ENCODE measurements at places on chromosomes 3 and 15.

DNA sequence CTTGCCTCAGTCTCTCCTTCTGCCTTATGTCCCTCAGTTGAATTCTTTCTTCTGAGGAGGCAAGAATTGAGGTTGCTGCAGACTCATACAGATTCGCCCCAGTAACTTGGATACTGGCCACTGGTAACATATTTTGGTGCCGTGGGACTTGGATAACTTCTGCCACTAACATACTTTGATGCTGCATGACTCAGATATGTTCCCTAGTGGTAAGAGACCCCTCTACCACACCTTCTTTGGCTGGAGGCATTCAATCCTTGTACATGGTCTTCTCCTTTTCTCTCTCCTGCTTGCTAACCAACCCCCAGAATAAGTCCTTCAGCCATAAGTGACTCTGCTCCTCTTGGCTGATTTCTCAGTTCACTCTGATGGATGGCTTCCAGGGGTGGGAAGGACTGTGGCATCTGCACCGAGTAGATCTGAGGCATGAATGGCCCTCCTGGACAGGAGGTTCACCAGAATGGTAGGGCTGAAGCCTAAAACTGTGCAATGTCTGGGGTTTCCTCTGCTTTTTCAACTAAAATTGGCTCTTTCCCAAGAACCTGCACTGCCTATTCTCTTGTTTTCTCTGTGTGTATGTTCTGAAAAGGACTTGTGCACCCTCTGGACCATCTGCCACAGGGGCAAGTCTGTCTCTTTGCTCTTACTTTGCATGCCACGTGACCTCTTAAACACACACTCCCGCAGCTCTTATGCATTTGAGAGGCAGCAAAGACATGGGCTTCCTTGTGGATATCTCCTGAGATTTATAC is 55.5 kb upstream of the FSTL1 start:
- DNase-seq, result no peak

- no peak for DNase-seq
These were observed 15.2 kb upstream of the KLHL40 start for GRCh38 chr3:42670051-42670576.

DNA sequence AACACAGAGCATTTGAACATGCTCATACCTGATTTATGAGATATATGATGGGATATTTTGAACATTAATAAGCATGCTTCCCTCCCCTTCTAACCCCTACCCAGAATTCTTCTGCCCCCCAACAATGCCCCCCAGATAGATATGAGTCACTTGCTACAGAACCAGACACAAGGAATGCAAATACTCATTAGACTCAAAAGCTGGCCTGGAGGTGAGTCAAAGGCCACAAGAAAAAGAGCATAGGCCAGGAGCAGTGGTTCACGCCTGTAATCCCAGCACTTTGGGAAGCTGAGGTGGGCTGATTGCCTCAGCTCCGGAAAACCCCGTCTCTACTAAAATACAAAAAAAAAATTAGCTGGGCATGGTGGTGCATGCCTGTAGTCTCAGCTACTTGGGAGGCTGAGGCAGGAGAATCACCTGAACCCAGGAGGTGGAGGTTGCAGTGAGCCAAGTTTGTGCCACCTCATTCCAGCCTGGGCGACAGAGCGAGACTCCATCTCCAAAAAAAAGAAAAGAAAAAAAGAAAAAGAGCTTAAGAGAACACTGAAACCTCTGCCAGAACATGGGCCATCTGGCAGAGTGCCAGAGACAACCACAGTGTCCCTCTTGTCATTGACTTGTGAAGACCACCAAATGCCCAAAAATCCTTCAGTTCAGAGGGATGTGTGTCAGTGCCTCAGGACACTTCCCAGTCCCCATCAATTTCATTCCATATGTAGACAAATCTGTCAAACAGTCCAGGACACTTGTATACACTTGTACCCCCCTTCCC is 3.9 kb upstream of the SH3GL3 start:
- no peak for DNase-seq

DNA sequence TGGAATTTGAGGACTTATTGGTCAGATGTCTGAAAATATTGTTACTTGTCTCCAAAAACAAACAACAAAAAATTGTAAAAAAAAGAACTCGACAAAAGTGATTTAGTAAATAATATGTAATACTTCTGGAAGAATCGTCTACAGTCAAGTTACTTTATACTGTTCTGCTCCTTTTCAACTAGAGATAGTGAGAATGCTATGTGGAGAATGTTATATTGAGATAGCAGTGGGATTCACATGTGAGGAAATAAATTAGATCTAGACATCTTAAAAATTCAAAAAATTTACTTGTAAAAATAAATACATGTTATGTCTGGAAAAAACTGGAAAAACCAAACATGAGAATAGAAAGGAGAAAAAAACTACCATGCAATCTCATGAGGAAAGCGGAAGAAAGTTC is 64.9 kb downstream of the SGO1 start:
- no peak for DNase-seq

DNA sequence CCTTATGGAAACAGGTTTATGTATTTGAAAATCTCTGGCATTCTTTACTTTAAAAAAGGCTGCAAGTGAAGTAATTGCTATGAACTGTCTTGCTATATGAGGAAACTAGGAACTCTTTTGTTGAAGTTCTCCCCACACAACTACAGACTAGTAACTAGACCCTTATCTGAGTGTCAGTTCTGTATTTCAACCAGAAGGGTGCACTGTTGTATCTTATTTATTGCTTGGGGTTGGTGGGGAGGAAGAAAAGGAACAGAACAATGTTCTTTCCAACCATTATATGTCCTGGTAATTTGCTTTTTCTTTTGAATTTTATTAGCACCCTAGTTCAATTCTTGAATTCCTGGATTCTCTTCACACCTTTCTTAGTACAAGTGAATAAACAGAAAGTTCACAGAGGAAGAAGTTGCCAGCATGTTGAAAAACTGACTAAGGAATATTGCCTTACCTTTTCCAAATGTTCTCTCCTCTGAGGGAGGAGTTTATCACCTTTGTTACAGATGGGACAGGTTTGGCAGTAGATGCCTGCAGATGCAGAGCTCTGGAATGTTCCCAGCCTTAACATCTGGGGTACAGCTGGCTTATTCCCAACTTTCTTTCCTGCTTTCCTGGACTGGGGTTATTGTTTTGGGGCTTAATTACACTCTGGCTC is 162.4 kb upstream of the CFAP20DC start:
- peak; percentile 65 for DNase-seq

GRCh38 chr3:42635111-42635510 is 18.4 kb upstream of the ZBTB47 start:
- DNase-seq, result no peak

- DNase-seq, result no peak
These were observed 141.1 kb upstream of the PTPRG start for GRCh38 chr3:61420136-61420759.

DNA sequence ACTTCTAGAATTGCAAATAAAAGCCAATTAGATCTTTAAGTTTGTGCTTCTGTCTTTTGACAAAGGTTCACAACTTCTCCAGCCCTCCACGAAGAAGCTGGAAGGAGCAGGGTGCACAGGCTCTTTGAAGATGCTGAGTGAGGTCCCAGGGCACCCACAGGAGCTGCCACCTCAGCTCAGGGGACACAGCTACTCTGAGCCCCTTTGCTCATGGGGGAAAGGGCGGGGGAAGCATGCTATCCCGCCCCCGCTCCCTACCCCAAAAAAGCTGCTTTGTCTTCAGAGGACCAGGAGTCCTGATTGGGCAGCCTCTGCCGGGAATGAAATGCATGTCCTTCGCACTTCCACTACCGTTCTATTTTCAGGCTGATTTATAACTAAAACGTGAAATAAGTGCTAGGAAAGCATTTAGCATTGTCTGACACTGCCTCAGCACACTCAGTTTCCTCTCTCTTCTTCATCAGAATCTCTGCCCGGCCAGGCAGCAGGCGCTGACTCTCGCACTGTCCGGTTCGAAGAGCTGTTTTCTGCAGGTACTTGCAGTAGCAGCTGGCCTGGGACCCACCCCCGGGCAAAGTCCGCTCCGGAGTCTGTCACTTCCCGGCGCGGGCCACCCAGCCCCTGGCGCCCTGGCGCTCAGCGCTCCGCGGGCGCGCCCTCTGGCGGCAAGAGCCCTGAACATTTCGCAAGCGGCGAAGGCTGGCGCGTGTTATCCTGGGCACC is 45.5 kb upstream of the KLHL25 start:
- peak; percentile 76 for DNase-seq

- no peak for DNase-seq
These were observed 31.7 kb downstream of the BOC start for GRCh38 chr3:113243071-113243470.

DNA sequence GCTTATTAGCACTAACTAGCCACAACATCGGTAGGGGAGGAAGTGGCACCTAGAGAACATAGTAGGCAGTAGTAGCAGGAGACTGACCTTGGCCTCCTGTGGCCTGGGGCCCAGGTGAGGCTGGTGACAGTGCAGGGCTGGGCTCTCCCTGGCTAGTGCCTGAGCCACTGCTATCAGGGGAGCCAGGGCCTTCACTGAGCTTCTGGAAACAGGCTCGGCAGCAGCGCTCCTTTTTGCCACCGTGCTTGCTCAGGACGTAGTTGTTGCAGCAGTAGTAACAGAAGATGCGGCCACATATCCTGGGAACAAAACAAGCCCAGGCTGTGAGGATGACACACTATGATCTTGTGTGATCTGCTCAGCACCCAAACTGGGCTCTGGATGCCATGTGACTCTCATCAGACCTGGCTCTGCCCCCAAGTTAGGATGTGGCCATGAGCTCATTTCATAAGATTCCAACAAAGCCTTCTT is 15.1 kb downstream of the CXCR6 start:
- no peak for DNase-seq

DNA sequence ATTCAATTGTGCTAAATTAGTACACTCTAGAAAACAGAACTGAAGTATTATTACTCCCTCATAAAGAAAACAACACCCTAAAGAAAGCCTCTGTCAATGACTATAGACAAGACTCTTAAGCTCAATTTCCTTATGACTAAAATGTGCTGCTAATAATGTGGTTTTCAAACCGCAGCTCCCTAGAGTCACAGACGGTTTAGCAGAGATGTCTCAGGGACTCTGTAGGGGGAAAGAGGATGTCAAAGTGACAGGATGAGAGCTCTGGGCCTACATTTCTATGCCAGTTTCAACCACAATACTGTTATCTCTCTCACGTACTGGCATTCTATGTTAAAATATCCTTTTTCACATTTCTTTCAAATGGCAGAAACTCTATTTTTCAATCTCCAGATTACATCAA is 37.6 kb upstream of the WDR49 start:
- DNase-seq, result no peak

- DNase-seq, result no peak
These were observed 229.0 kb downstream of the MAGI1 start for GRCh38 chr3:65809641-65810150.

- no peak for DNase-seq
These were observed 148.1 kb downstream of the NEK11 start for GRCh38 chr3:131174752-131175151.

GRCh38 chr15:76160426-76161152 is 100.8 kb downstream of the TMEM266 start:
- no peak for DNase-seq

GRCh38 chr3:81554801-81555200 is 206.6 kb downstream of the GBE1 start:
- no peak for DNase-seq

- DNase-seq, result no peak
These were observed 457.2 kb downstream of the RAP2B start for GRCh38 chr3:153619268-153619667.

- no peak for DNase-seq
These were observed 11.9 kb downstream of the CA12 start for GRCh38 chr15:63369781-63370180.

- DNase-seq, result peak; percentile 11
These were observed 361.9 kb upstream of the ICE2 start for GRCh38 chr15:60840703-60841411.
